Activated naive CD4-positive, alpha-beta T cell treated with anti-CD3 and anti-CD28 coated beads for 36 hours (primary cell): ENCODE measurements at places on chromosomes 3 and 15. TPM values are rescaled to one million over a fixed set of nuclear protein-coding genes. Genes with fewer than 3 reads are reported as not detected.

The CHRD gene
- not detected for total RNA-seq

The RETNLB gene
- not detected for total RNA-seq

The GOLGA8K gene
- not detected for total RNA-seq

The LRRC2 gene
- total RNA-seq: not detected

The COX17 gene
- total RNA-seq: 104 TPM

The GOLGA8J gene
- not detected for total RNA-seq

The RLBP1 gene
- total RNA-seq: not detected

The SLC51A gene
- total RNA-seq: not detected

The SEMA7A gene
- total RNA-seq: 45.7 TPM

The CSPG4 gene
- not detected for total RNA-seq

The GPR15 gene
- total RNA-seq: 0.25 TPM

The RAB8B gene
- 93.1 TPM for total RNA-seq

The FBLN2 gene
- not detected for total RNA-seq

The MRPL46 gene
- 29.1 TPM for total RNA-seq

The ITIH1 gene
- total RNA-seq: not detected

The TRA2B gene
- total RNA-seq: 176 TPM

The COL6A5 gene
- not detected for total RNA-seq

The ELL3 gene
- 1.0 TPM for total RNA-seq

The DPPA2 gene
- total RNA-seq: not detected

The THSD4 gene
- not detected for total RNA-seq

The GLDN gene
- total RNA-seq: not detected

The ANKRD34C gene
- not detected for total RNA-seq

The SLC24A1 gene
- total RNA-seq: 10.7 TPM

The KLHL40 gene
- total RNA-seq: not detected

The LMOD3 gene
- not detected for total RNA-seq

The SGO1 gene
- 36.2 TPM for total RNA-seq

The NOX5 gene
- not detected for total RNA-seq

The KIF23 gene
- total RNA-seq: 73.1 TPM

The TRIM42 gene
- total RNA-seq: not detected

The STRA6 gene
- total RNA-seq: not detected

The PLSCR2 gene
- total RNA-seq: not detected

The ARL6IP5 gene
- 71.5 TPM for total RNA-seq

The TMC3 gene
- not detected for total RNA-seq

The SCG3 gene
- total RNA-seq: not detected

The STRC gene
- 0.50 TPM for total RNA-seq

The PLD1 gene
- total RNA-seq: not detected

The CNTN3 gene
- total RNA-seq: not detected

The CCDC54 gene
- total RNA-seq: not detected

The ALPK3 gene
- total RNA-seq: 0.02 TPM

The DGKG gene
- 0.98 TPM for total RNA-seq

The ADAMTS17 gene
- total RNA-seq: 1.0 TPM

The GRAMD1C gene
- 0.67 TPM for total RNA-seq

The MYL3 gene
- total RNA-seq: not detected

The GRM2 gene
- not detected for total RNA-seq

The RTP4 gene
- total RNA-seq: 0.81 TPM

The GALK2 gene
- 24.1 TPM for total RNA-seq

The AGBL1 gene
- total RNA-seq: not detected

The INSYN1 gene
- not detected for total RNA-seq

The CALML4 gene
- 8.5 TPM for total RNA-seq

The BNC1 gene
- total RNA-seq: not detected

The CLDN16 gene
- not detected for total RNA-seq

The AADACL2 gene
- total RNA-seq: not detected

The MAP6D1 gene
- 1.1 TPM for total RNA-seq

The EXD1 gene
- not detected for total RNA-seq

The SLC9C1 gene
- not detected for total RNA-seq

The GOLGA8S gene
- total RNA-seq: not detected

The CDHR4 gene
- not detected for total RNA-seq
